Activated B cell treated with CpG ODN at 0.5 μM for 24 hours (primary cell): ENCODE measurements at places on chromosomes 2 and 18.

GRCh38 chr18:45463451-45463850 lies 151.8 kb upstream of the SLC14A2 start:
- DNase-seq, result no peak

- no peak for DNase-seq
These were observed 97.8 kb upstream of the POU3F3 start for GRCh38 chr2:104756118-104756517.

DNA sequence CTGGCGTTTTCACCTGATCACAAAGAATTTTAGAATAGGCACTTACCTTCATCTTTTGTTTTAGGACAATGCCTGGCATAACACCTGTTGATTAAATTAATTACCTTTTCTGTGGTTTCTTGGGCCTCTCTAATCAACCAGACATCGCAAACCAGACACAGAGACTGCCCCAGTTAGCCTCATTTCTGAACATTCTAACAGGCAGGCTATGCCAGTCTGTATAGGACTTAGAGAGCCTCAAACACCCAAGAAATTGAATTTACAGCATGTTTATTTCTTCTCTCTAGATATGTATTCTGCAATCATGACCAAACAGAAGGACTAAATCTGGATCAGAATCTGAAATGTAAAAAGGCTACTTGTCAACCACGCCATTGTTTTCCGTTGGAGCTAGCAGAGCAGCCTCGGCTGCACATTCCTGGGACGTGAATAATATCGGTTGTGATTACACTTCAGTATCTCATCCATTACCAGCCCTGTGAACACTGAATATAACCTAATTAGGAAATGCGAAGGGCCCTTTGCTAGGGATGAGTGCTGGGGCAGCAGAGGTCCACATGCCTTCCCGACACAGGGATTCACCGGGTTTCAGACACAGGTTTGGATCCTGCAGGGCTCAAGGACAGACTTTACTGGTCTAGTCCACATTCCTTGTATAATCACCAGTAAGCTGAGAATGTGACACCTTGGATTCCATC lies 17.5 kb upstream of the CDC42EP3 start:
- no peak for DNase-seq

GRCh38 chr18:31454066-31454708 lies 6.6 kb downstream of the DSG3 start:
- DNase-seq, result no peak
